MV-4-11 (cell line): ENCODE measurements at places on chromosomes 12 and 14.

DNA sequence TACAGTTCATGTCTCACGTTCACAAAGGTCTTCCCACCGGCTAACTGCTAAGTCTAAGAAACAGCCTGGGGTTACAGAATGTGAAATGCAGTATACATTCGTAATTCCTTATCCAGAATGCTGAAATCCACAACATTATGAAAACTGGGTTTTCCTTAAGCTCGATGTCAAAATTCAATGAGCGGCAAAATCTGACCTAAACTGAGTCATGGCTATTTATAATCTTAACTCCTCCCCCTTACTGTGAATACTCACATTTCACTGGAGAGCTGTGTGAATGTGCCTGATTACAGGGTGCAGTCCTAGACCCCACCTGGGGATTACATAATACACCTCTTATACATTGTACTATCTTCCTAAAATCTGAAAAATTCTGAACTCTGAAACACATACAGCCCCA, 35.3 kb downstream of the STX2 start:
- no peak for DNase-seq

DNA sequence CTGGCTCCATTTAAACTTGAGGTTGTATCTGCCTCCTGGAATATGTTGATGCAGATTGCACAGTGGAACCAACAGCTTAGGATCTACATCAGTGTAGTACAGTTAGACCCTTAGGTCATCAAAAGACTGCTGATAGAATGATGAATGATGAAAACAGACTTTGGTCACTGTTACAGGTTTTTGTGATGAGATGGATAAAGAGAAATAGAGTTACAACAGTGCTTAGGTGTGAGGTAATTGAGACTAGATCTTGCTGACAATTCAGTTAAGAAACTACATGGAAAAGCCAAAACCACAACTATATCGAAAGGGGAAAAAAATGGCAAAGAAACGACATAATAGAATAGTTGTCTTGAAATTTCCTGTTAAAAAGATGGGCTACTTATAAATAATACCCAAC, 145.7 kb upstream of the LMNTD1 start:
- no peak for DNase-seq

DNA sequence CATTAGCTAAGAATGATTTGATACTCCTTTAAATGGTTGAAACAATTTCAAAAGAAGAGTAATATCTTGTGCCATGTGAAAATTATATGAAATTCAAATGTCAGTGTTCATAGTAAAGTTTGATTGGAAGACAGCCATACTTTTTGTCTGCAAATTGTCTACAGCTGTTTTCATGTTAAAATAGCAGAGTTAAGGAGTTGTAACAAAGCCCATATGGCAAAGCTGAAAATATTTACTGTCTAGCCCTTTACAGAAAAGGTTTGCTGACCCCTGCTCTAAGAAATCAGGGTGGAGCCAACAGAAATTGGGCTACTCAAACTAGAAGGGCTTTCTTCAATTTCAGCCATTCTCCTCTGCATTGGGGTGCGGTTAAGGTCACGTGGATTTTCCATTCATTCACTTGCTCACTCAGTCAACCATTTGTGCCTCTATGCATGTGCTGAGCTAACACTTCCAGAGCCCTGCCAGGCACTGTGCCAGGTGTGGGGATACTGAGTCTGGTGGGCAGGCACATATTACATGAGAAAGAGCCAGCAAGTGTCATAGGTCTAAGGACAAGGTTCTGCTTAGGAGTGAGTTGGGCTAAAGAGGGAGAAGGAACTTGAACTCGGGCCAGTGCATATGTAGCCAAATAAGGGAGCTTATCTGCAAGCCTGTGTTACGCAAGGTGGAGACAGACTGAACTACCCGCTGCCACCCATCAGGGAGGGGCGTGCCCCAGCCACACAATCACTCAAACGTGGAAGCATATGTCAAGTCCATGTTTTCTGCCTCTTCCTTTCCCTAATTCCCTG, 139.8 kb upstream of the NOS1 start:
- DNase-seq = peak; percentile 18

GRCh38 chr14:90272523-90272922, 16.2 kb downstream of the PSMC1 start:
- DNase-seq = peak; percentile 44

GRCh38 chr14:104503691-104504090, 75.9 kb upstream of the C14orf180 start:
- no peak for DNase-seq

- DNase-seq = no peak
Observed at GRCh38 chr12:78697817-78698415, 166.7 kb upstream of the SYT1 start.

GRCh38 chr12:113471619-113472171, at the start of gene LHX5:
Gene LHX5 (minus strand): TSS chr12:113471871. CDS start chr12:113471498, 373 bp downstream.
- DNase-seq = no peak

DNA sequence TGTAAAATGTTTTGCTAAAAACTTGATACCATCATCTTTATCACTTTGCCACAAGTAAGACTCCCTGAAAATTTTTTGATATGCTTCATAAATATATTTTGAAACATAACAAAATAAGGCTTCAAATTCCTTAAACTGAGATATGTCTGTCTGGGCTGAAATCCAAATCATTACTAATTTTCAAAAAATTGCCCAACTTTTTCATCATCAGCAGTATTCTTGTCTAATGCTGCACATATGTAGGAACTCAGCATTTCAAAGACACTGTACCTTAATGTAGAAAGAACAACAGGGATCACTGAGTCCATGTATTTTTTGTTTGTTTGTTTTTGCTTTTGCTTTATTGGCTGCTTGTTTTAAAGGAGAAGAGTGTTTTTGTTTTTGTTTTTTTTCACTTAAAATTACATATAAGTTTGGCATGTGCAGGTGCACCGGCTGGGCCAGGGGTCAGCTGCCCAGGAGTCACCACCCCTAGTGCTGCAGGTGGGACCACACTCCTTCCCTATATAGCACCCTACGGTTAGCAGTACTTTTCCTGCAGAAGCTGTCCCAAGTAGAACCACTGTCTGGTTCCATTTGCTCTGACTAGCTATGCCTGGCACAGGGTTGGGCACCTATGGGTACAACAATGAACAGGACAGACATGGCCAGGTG, 231.2 kb downstream of the PIK3C2G start:
- no peak for DNase-seq

- no peak for DNase-seq
Observed at GRCh38 chr12:93347054-93347785, 30.5 kb upstream of the NUDT4 start.

DNA sequence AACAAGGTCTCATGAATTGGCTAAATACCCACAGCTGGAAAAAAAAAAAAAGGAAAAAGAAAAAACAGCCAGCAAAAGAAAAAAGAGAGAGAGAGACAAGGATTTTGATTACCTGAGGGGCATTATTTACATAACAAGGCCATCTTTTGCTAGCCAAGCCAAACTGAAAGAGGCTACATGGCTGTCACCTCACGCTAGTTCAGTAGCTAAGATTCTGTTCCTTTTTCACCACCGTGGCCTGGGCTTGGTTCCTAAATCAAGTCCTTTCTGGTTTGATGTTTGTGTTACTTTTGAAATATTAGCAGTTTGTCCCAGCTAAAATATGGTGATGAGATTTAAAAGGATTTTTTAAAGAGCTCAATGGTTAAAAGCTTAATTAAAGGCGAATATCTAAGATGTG, 2.0 kb upstream of the SDS start:
- peak; percentile 69 for DNase-seq

- no peak for DNase-seq
Observed at GRCh38 chr12:94872671-94872970, 130.9 kb downstream of the NDUFA12 start.

- no peak for DNase-seq
Observed at GRCh38 chr14:31947076-31947475, 130.0 kb upstream of the ARHGAP5 start.

DNA sequence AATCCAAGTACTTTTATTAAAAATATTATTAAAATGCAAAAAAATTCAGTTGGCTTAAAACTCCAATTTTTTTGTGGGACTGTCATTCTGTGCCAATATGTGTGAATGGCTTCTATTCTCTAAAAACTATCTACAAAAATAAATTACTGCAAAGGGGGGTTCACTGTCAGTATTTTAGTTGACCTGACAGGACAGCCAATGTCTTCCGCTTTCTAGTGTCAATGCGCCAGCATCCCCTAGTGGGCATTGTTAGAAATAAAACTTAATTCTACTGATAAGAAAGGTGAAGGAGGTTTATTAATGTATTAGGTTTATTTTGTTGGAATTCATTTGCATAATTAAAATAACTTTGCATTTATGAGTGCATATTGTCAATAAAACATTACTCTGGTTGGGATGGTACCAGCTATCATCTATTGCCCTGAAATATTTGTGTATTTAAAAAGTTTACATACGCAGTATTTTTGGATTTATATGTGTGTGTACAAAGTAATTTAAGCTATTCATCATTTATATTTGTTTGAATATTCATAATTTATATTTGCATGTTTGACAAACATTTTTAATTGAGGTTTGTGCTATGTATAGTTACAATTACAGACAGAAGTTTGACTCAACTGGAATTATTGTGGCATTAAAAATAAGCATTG, 527.2 kb downstream of the FLRT2 start:
- DNase-seq = peak; percentile 5

DNA sequence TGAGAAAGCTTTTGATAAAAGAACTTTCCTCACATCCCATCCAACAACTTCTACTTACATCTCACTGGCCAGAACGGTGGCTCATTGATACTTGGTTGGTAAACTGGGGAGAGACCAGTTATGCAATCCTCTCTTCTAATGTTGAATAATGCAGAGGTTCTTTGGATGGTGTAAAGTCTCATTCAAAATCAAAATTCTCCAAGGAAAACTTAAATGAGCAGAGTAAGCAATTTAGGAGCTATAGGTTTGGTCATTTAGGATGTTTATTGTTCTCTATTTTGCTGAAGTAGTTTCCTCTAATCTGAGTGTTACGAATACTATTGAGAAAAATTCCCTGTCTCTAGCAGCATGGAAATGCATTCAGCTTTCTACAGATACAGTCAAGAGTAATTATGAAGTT, 26.5 kb upstream of the STK38L start:
- DNase-seq = no peak

DNA sequence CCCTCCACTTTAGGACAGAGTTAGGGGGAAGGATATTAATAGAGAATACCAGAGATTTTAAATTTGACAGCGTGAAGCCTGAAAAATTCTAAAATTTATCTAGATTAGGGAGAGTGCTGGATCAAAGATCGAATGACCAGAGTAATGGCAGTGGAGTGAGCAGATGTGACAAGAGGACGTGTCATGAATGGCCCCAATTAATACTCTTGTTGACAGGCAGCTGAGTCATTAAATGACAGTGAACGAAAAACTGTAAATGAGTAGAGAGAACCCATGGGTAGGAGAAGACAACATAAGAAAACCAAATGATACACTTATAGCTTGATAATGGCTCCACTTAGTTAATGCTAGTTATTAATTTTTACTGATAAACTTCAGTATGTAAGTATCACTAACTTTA, 73.9 kb upstream of the PLEKHA5 start:
- no peak for DNase-seq

DNA sequence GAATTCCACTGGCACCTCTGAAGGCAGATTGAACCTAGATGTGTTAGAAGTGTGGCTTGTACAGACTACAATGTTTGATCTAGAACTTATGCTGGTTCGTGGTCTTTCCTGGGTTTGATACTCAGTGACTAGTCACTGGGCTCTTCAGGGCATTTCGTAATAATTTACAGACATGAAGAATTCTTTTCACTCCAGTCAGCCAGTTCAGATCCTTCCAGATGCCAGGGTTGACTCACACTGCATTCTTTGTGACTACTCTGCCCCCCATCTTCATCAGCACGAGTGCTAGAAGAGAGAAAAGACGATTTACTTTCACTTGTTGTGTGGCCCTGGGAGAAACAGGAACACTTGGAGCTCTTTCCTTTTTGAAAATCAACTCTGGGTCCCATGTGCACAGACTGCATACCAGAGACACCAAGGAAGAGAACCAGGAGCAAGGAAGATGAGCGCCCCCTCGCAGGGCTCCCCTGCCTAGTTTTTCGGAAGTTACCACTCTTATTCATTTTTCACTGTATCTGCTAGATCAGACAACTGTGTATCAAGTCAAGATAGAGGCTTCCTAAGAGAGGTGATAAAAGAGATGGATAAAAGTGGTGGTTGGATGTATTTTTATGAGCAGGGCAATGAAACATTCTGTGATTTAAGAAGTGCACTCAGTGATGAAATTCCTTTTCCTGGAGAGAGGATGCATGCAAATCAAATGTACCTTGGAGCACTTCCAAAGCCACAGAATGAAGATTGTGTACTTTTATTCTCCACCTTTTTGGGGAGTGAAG, 33.5 kb upstream of the EVL start:
- DNase-seq = peak; percentile 81

DNA sequence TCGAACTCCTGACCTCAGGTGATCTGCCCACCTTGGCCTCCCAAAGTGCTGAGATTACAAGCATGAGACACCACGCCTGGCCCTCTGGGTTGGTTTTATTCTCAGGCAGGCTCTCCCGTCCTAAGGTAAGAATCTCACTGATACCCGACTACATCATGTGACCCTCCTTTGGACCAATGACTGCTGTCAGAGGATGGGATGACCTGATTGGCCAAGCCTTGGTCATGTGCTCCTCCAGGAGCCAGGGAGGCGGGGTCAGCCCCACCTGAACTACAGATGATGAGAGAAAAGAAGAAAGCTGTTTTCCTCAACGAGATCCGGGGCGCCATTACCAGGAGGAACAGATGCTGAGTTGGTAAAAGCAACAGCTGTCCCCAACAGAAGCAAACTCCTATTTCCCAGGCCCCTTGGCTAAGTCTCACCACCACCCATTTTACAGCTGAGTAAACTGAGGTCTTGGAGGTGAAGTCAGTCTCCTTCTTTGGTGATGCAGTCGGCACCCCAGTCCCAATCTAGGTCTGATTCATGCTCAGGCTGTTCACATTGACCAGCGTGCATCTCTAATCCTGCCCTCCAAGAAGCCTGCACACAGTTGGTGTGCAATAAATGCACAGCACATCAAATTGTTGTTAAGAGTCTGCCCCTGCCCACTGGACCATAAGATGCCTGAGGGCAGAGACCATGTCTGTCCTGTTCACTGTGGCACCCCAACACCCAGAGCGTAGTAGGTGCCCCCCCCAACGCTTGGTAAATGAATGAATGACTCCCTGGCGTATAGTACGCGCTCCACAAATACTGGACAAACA, 118.8 kb downstream of the SCARB1 start:
- no peak for DNase-seq
